ENCODE measurements at places on chromosomes 6 and 20. TPM values are rescaled to one million over a fixed set of nuclear protein-coding genes. Genes with fewer than 3 reads are reported as not detected.
A peak's percentile ranks its signal among the peaks of the same experiment; 100 is the strongest.

GRCh38 chr6:106677282-106677681, 47.9 kb downstream of the QRSL1 start:
- no peak for DNase-seq

GRCh38 chr20:35893942-35894341, 60.4 kb downstream of the SCAND1 start:
- no peak for DNase-seq

DNA sequence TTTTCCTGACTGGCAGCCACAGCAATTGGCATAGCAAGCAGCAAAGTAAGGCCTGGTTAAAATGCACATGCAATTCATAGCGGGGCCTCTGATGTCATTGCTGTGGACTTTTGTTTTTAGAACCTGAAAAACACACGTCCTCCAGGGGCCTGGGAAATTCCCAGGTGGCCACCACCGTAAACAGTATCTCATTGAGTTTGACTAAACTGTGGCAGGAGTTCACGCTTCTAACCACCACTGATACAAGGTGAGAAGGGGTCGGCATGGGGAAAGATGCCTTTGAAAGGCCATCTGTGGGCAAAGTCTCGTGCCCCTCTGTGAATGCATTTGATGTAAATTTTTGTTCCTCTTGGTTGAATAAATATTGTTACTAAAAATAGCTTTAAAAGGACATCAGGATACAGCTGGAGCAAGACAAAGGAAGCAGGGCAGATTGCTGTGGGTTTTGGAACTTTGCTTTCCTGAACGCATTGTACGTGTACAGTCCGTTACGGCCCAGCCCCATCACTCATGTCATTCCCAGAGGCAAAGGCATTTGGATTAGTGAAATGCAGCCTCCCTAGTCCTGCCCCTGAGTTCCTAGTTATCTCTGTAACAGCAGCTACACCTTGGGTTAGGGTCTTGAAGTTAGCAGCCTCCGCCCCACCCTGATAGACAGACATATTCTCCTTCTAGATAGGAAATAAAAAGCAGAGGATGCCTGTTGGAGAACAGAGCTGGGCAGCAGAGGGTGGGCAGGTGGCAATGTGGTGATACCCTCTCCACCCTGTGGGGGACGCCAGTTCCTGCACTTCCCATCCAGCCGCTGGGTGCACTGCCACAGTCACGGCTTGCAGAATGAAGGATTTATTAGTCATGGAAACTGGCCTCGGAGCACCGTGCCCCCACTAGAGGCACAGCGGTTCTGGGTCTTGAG, 80.3 kb downstream of the ZDHHC14 start:
- DNase-seq = no peak

DNA sequence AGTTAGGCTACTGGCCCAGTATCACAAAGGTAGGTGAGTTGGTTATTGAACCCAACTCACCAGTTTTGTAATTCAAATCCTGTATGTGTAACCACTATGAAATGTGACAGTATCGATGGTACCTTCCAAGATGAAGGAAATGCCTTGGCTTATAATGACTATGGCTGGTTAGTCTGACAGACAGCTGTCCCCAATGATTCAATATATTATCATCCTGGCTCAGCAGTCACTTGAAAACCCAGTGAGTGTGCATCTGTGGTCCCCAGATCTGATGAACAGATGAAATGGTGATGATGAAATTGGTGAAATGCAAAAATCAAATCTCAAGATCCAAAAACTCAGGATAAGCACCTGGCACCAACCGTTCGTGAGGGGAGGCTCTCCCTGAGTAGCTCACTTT, 54.8 kb downstream of the TNFRSF21 start:
- no peak for DNase-seq

DNA sequence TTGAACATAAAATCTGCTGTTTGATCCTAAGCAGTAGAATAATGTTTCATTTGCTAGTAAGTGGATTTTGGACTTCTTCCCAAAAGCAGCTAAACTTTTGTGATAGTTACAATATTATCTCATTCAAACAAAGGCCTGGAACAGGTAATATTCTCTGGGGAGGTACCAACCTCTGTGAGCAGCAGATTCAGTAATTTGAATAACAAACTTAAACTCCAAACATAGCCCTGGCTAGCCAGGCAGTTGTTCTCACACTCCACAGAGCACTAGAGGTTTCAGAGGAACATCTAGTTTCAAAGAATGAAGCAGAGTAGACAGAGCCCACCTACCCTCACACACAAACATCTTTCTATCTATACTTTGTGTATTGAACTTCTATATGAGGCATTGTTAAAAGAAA, 40.9 kb downstream of the LGSN start:
- no peak for DNase-seq

DNA sequence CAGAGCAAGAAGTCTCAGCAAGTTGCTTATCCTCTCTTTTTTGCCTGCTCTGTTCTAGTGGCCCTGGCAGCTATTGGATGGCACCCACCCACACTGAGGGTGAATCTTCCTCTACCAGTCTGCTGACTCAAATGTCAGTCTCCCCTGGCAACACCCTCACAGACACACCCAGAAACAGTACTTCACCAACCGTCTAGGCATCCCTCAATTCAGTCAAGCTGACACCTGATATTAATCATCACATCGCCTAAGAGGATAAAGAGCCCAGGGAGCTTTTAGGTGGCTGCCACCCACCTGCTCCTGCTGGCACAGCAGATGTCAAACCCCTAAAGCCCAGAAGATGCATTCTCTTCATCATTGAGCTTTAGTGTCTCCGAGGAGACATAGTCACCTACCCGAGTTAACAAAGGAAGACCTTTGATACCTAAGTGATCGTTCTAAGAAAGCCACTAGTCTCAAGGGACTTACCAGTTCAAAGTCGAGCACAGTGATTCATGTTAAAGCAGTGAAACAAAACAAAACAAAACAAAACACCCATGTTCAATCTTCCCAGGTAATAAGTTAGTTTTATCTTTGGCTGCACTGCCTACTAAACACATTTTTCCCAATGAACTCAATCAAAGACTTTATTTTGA, 97.7 kb upstream of the KCNQ5 start:
- DNase-seq = no peak

- DNase-seq = peak; percentile 25
Measured at GRCh38 chr6:142566628-142567396, 265.0 kb downstream of the ADGRG6 start.

- no peak for DNase-seq
Measured at GRCh38 chr20:47355489-47356219, 845 bp downstream of the ZMYND8 start.

- no peak for DNase-seq
Measured at GRCh38 chr6:116557893-116558292, 4.3 kb downstream of the CALHM4 start.

DNA sequence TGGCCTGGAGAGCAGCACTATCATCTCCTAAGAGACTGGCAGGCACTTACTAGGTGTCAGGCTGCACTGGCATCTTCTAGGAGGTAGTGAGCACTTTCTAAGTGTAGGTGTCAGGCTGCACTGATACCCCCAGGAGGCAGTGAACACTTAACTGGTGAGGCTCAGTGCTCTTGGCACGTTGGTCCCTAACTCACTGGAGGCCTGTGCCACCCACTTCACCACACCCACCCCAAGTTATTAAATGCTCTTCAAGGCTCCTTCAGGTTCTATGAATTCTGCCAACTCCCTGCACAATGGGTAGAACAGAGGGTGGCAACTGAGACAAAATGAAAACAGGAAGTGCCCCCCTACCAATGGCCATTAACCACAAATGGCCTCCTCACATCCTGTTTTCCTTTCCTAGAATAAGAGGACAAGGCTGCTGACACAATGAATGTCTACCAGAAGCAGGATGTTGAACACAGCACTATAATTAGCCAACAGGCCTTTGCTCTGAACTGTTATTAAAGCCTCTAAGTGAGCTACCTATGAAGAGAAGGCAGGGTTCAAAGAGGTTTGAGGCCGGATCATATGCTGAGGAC, 29.4 kb downstream of the NCOA5 start:
- DNase-seq = no peak

DNA sequence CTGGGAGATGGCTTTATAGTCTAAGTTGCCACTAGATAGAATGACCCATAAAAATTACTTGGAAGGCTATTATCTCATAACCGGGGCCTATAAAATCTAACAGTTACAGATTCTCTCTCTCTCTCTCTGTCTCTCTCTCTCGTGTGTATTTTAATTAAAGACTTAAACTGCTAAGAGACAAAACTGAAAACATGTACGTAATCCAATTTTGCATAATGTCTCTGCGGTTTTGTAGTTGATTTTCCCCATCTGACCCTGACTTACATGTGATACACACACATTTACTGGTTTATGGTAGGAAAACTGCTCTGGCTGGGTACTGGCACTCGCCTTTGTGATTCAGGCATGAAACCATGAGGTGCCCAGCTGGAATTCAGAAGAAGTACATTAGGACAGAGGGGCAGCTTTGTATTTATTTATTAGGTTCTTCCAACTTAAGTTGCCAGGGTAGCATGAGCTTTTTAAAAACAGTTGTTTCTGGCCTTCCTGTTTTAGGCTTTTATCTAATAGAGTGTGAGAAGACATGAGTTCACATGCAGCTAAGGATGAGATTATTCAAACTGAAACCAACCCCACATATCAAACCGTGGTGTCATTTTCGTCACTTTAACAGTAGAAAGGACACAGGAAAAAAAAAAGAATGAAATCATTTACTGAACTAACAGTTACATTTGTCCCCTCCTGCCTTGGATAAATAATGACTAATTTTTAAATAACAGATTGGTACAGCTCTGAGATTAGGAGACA, 182.5 kb downstream of the GMPR start:
- no peak for DNase-seq

DNA sequence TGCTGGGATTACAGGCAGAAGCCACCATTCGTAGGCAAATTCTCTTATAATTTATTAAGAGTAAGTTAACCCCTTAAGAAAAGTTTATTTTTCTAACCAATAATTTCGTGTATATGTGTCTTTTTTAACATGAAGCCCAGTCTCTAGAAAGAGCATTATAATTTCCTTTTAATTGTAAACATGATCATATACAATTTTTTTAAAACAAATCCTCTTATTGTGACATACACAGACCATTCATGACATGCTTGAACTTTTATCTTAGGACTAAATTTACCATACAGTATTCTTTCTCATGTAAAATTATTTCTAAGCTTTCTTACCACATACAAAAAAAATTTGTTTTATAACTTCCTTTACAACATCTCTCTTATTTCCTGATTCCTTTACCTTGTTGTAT, 6.7 kb downstream of the ACOT13 start:
- no peak for DNase-seq

- no peak for DNase-seq
Measured at GRCh38 chr6:151551223-151551857, 57.5 kb downstream of the CCDC170 start.

DNA sequence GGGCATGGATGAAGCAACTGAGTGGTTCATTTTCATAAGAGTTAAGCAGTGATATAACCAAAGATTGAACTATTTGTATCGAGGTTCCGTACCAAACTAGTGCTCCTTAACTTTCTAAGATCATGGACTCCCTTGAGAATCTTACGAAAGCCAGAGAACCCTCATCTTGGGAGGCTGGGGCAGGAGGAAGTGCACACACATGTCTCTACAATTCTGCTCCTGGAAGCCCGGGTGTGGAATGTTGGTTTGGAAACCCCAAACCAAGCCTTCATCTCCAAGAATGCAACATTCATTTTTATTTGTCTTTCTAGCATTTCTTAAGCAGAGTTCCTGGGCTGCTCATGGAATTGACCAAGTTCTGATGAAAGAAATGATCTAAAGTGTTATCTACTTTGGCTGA, 250.5 kb upstream of the PRND start:
- DNase-seq = no peak

- no peak for DNase-seq
Measured at GRCh38 chr6:112113431-112113830, 26.0 kb downstream of the FAM229B start.

- no peak for DNase-seq
Measured at GRCh38 chr20:4369119-4369797, 352.5 kb upstream of the PRND start.

- no peak for DNase-seq
Measured at GRCh38 chr20:59149678-59150504, 13.7 kb upstream of the ZNF831 start.

DNA sequence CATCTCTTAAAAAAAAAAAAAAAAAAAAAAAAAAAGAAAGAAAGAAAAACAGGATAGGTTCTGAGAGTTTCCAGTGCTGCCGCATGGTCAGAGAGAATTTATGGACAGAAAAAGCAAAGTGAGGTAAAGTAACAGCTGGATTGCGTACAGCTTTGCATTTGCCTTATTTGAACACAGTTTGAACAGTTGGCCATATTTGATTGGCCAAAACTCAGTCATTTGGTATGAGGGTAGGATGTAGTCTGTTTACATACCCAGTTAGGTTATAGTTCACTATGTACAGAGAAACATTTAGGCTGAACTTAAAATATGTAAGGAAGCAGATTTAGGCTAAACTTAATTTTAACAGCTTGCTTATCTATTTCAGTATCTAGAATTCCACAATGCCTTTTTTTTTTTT, 17.5 kb upstream of the L3MBTL1 start:
- no peak for DNase-seq

- DNase-seq = no peak
Measured at GRCh38 chr6:112235956-112236355, 18.4 kb downstream of the LAMA4 start.

GRCh38 chr6:82371799-82372546, 8.4 kb downstream of the TPBG start:
- no peak for DNase-seq

DNA sequence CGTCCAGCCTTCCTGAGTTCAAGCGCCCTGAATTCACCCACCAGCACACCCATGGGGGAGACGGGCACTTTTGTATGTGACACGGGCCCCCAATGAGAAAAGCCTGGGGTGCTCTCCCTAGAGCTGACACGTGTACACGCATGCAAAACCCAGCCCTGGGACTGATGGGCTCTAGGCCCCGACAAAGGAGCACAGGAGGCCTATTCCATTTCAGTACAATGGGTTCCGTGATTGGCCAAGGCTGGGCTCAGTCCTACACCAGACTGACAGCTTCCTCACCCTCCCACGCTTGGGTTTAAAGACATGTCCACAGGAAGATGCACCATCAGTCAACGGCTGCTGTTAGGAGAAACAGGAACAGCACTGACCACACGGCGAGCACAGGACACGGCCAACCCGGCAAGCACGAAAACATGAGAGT, 8.8 kb downstream of the ZBTB46 start:
- no peak for DNase-seq

Gene KCNK16
- not detected for total RNA-seq

Gene ASCC3
- total RNA-seq = 33.0 TPM

Gene EYA4
- total RNA-seq = 0.41 TPM

Gene C6orf163
- 4.9 TPM for total RNA-seq

Gene TMEM74B
- total RNA-seq = 9.4 TPM

Gene PRRT1
- total RNA-seq = 0.41 TPM

Gene RBPJL
- not detected for total RNA-seq

Gene KCNK17
- total RNA-seq = 0.41 TPM

Gene RIPK1
- 7.3 TPM for total RNA-seq

Gene EBF4
- total RNA-seq = 11.8 TPM

Gene TCF19
- total RNA-seq = 2.0 TPM

Gene PPIL6
- 37.9 TPM for total RNA-seq

Measured in frontal cortex (tissue), 4 donors.